Activated CD4-positive, alpha-beta T cell treated with anti-CD3 and anti-CD28 coated beads, Interleukin-2, amount 50 U/mL, for 24 hours (primary cell): ENCODE measurements at places on chromosomes 13 and 19.

DNA sequence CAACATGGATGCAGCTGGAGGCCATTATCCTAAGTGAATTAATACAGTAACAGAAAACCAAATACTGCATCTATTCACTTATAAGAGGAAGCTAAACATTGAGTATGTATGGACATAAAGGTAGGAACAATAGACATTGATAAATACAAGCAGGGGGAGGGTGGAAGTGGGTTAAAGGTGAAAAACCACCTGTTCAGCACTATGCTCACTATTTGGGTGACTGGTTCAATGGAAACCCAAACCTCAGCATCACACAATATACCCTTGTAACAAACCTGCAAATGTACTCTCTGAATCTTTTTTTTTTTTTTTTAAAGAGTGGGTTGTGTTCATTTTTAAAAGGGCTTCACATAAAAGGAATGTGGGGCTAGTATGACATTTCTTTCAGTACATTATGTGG lies 26.9 kb upstream of the CPB2 start:
- no peak for DNase-seq

- no peak for DNase-seq
These were observed 160.5 kb downstream of the OLFM4 start for GRCh38 chr13:53189162-53189561.

- no peak for DNase-seq
These were observed 428.7 kb downstream of the SUCLA2 start for GRCh38 chr13:47572375-47572774.

- no peak for DNase-seq
These were observed 222.4 kb downstream of the TUBA3C start for GRCh38 chr13:18959229-18959628.

DNA sequence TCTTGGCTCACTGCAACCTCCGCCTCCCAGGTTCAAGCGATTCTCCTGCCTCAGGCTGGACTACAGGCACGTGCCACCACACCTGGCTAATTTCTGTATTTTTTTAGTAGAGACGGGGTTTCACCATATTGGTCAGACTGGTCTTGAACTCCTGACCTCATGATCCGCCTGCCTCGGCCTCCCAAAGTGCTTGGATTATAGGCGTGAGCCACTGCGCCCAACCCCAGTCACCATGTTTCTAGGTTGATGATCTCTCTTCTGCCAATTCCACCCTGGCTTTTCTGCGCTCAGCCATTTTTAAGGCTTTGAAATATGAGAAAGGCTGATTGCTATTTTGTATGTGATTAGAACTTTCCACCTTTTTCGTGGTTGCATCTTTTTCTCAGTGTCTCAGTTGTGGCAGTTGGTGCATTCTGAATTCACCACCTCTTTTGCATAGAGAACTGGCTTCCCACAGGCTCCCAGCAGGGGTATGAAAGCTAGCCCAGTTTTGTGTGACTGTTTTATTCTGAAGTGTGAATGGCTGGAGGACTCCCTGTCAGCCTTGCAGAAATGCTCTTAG lies 15.5 kb downstream of the CEACAM1 start:
- peak; percentile 19 for DNase-seq

- no peak for DNase-seq
These were observed 35.5 kb downstream of the CRTC1 start for GRCh38 chr19:18718846-18719458.

GRCh38 chr13:51967482-51968446 lies 43.5 kb downstream of the ATP7B start:
- no peak for DNase-seq

GRCh38 chr19:30046522-30046921 lies 104.5 kb downstream of the URI1 start:
- DNase-seq, result no peak

DNA sequence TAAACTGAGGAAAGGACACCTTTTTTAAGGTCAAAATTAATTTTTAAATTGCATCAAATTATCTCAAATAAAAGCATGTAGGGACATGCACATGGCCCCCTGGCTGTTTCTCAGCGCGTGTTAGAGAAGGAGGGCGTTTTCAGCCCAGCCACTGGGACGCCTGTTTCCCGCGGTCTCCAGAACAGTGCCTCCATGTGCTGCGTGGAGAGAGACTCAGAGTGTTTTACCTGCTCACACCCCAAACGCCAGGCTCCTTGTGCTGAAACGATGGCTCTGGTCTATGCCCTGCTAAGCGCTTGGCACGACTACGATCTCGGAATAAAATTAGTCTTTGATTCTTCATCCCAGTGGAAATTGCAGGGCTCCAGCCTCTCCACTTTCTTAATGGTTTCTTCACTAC lies 20.0 kb upstream of the SPACA7 start:
- DNase-seq, result no peak

DNA sequence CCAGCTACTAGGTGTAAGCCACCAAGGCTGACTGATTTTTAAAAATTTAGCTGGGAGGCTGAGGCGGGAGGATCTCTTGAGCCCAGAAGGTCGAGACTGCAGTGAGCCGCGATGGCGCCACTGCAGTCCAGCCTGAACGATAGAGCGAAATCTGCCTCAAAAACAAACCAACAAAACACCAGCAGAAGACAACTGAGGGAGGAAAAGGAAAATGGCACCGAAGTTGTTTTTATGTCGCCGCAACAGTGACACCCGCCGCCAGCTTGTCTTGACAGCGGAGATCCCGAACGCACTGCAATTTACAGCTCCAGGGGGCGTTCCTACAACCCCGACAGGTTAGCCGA lies 298 bp upstream of the FAM98C start:
- no peak for DNase-seq

- DNase-seq, result no peak
These were observed 1378.7 kb upstream of the PRR20A start for GRCh38 chr13:55761986-55762385.

GRCh38 chr19:48390188-48391099 lies 907 bp downstream of the KDELR1 start:
- peak; percentile 46 for DNase-seq

GRCh38 chr19:19461671-19462622 lies 53.4 kb downstream of the TSSK6 start:
- DNase-seq, result no peak

GRCh38 chr19:4457654-4458395 lies at the start of gene UBXN6:
UBXN6 (minus strand) TSS chr19:4457794; CDS start chr19:4457697, 97 bp downstream.
- peak; percentile 93 for DNase-seq

DNA sequence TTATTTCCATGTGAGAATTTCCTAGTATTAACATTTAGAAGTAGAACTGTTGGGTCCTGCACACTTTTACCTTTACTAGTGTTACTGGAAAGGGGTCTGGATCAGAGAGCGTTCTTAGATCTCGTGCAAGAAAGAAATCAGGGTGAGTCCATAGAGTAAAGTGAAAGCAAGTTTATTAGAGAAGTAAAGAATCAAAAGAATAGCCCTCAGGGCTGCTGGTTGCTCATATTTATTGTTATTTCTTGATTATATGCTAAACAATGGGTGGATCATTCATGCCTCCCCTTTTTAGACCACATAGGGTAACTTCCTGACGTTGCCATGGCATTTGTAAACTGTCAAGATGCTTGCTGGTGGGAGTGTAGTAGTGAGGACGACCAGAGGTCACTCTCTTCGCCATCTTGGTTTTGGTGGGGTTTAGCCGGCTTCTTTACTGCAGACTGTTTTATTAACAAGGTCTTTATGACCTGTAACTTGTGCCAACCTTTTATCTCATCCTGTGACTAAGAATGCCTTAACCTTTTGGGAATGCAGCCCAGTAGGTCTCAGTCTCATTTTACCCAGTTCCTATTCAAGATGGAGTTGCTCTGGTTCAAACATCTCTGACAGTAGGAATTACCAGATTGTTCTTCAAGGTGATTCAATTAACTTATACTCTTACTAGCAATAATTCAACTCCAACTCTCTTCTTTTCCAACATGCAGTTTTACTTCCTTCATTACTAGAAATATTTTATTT lies 27.4 kb downstream of the NDFIP2 start:
- no peak for DNase-seq

- DNase-seq, result no peak
These were observed 5.8 kb upstream of the TMC4 start for GRCh38 chr19:54178581-54179261.

GRCh38 chr13:38998739-38999138 lies 8.1 kb upstream of the STOML3 start:
- DNase-seq, result no peak

DNA sequence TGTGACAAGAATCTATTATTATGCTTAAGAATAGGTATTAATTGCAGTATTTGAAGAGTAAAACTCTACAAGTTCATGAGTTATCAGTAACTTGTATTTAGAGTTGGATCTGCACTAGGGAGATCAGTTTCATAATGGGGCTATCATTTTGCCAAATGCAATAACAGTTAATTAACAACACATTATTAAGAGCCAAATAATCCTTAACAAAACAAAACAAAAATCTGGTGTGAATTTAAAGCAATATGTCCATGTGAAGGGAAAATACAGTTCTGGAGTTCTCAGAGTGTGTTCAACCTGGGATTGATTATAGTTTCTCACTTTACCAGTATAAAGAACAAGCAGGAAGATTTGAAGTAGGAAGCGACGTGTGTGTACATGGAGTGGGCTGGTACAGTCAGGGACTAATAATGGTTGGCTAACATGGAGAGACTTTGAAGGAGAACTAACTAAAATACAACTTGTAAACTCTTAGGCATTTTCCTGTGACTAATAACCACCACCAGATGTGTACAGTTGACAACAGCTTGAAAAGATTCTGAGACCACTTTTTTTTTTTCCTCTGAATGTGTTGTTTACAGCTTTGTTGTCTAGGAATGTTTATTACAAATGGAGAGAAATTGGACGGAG lies 58.5 kb downstream of the POSTN start:
- no peak for DNase-seq

DNA sequence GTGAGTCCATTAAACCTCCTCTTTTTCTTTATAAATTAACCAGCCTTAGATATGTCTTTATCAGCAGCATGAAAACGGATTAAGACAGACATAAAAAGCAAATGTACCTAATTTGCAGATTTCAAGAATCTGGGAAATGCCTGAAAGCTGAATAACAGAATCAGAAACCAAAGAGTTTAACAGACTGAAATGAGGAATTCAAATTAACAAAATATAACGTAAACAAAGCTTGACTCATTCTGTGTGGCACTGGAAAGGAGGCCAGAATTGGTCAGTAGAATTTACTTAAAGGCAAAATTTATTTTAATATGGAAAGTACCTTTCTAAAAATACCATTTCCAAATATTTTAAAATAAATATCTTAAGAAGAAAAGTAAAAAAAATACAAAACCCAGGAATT lies 540.6 kb upstream of the HTR2A start:
- DNase-seq, result no peak

DNA sequence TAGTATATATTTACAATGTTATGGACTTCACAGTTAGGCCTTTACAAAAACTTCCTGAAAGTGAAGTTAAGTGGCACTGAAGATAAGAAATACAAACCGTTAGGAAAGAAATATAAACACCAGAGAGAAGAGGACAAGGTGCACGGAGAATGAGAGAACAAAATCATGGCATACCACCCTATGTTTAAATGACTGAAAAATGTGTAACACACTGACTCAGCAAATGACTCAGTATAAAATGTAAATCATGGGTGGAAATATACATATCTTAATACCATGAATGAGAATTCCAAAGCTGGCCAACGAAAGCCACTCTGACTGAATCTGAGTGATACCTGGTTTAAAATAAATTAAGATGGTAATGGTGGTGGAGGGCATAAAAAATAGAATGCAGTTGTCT lies 260.8 kb downstream of the DNAJC15 start:
- no peak for DNase-seq

DNA sequence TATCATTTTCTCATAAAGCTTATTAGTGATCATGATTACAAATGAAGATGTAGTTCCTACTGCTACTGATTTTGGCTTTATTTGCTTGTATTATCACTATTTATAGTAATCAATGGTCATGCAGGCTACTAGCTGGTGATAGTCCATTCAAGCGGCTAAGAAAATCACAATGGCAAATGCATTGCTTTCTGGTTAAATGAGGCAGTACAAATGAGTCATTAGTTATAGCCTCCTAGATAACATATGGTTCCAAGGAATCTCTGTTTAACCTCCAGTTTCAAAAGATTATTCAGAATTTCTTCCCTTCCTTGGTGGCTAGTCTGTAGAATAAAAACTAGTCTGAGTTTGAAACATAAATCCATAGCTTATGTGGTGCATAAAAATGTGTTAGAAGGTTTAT lies 141.3 kb upstream of the HTR2A start:
- DNase-seq, result no peak

- no peak for DNase-seq
These were observed 103.9 kb downstream of the DOCK9 start for GRCh38 chr13:98874029-98874397.

DNA sequence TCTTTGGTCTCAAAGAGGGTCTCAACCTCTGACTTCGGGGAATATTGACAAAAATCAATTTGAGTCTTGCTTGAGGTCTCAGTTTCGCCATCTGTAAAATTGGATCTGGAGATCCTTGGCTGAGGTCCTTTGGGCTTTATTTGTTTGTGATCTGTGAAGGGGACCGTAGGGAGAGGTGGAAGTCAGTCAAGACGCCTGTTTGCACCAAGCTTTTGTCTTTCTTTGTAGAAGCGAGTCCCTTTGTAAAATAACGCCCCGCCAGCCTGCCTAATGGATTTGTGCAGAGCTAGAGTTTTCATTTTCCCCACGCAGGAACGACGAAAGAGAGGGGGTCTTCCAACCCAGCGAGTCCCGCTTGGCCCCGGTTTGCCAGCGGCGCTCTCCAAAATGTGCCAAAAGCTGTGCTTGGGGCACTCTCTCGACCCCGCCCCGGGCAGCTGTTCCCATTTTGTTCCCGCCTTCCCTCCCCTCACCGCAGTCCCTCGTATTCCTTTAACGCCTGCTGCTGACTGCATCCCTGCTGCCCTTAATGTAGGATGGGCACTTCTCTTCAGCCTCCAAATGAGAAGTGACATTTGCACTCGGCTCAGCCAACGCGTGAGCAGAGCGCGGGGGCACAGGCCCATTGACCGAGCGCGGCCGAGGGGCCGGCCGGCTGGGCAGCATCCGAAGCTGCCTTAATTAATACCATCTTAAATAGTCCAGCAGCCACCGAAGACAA lies 13.0 kb downstream of the ZIC5 start:
- DNase-seq, result no peak

DNA sequence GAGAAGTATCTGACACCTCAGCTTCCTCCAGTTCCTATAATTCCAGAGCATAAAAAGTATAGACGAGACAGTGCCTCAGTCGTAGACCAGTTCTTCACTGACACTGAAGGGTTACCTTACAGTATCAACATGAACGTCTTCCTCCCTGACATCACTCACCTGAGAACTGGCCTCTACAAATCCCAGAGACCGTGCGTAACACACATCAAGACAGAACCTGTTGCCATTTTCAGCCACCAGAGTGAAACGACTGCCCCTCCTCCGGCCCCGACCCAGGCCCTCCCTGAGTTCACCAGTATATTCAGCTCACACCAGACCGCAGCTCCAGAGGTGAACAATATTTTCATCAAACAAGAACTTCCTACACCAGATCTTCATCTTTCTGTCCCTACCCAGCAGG lies 3.1 kb downstream of the KLF5 start:
- no peak for DNase-seq

DNA sequence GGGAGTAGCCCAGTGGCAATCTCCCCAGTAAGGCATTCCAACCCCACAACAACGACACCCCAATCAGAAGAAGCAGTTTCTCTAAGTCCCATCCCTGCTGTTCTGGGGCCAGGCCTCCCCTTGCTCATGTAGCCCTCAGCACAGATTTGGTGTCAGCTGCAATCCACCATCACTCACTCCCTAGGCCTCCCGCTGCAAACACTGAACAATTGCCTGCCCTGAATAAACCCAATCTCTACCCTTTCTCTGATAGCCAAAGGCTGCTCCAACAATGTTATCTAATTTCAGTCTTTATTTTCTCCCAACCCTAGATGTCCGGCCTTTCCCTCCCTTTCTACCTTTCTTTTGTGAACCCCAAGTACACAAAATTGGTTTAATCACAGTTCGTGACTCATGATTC lies 5.6 kb upstream of the SOX21 start:
- DNase-seq, result no peak
